NCI-H1417 treated with DMSO at 0.1 percent for 48 hours (cell line): ENCODE measurements at places on chromosomes 1 and 21.

DNA sequence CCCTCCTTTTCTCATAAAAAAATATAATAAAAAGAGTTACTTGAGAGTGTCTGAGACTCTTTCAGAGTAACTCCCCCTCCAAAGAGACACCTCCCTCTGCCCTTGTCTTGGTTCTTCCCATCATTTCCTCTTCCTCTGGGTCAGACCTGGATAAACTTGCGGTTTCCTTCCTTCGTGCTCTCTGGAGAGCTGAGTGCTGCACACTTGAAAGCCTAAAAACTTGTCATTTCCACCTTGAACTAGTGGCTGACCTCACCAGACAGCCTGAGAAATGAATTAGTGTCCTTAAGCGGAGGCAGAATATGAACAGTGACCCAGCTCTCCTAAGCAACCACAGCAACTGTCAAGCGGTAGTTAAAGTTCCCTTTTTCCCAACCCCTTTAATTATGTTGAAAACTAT, 88.4 kb upstream of the PROX1 start:
- no peak for DNase-seq

- DNase-seq = no peak
These were observed 1.2 kb downstream of the LBR start for GRCh38 chr1:225426395-225427234.

GRCh38 chr1:44089371-44090048, 29.1 kb upstream of the KLF17 start:
- no peak for DNase-seq

DNA sequence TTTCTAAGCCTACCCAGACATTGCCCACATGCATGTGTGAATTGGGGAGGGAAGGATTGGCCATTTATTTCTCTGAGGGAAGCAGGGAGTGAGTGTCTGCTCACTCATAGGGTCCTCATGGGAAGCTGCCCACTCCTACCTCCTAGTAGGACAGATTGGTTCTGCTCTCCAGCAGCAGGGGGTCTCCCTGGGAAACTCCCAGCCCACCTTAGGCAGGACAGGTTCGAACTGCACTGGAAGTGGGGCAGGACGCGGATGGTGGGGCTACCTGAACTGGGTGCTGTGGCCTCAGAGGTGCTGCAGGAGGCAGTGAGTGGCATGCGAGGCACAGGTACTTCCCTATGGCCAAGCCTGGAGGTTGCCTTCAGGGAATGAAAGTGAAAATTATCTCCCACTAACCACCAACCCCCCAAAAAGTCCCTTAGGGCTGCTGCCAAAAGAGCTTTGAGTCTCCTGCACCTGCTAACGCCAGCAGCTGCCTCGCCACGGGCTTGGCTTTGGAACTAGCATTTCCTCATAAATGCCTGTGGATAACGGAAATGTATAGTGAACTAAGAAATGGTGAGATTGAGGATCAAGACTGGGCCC, 157.0 kb upstream of the COA6 start:
- no peak for DNase-seq

GRCh38 chr1:32303997-32304622, 12.2 kb downstream of the HDAC1 start:
- no peak for DNase-seq

- DNase-seq = no peak
These were observed 47.0 kb upstream of the RAP1GAP start for GRCh38 chr1:21716169-21716568.

GRCh38 chr21:32096411-32096810, 182.4 kb downstream of the MIS18A start:
- DNase-seq = no peak

GRCh38 chr1:39623053-39623452, 16.4 kb downstream of the HEYL start:
- DNase-seq = no peak

GRCh38 chr1:68725001-68725752, 228.3 kb upstream of the DEPDC1 start:
- no peak for DNase-seq

DNA sequence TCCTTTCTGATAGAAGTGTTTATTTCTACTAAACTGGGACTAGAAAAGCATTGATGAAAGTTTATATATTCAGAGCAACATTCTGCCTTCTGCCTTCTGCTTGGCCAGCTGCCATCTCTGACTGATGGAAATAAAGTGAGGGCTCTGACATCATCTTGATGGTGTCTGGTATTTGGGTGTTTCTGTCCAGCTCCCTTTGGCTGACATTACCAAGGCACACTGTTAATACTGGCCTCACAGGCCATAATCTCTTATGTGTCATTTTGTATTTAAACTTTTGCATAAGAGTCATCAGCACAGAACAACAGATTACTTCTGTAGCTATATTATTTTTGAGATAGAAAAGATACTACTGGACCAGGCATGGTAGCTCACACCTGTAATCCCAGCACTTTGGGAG, 216.9 kb downstream of the RYR2 start:
- no peak for DNase-seq

- no peak for DNase-seq
These were observed 24.9 kb upstream of the ETS2 start for GRCh38 chr21:38780879-38781278.

- no peak for DNase-seq
These were observed 43.2 kb downstream of the PHACTR4 start for GRCh38 chr1:28412731-28413130.

DNA sequence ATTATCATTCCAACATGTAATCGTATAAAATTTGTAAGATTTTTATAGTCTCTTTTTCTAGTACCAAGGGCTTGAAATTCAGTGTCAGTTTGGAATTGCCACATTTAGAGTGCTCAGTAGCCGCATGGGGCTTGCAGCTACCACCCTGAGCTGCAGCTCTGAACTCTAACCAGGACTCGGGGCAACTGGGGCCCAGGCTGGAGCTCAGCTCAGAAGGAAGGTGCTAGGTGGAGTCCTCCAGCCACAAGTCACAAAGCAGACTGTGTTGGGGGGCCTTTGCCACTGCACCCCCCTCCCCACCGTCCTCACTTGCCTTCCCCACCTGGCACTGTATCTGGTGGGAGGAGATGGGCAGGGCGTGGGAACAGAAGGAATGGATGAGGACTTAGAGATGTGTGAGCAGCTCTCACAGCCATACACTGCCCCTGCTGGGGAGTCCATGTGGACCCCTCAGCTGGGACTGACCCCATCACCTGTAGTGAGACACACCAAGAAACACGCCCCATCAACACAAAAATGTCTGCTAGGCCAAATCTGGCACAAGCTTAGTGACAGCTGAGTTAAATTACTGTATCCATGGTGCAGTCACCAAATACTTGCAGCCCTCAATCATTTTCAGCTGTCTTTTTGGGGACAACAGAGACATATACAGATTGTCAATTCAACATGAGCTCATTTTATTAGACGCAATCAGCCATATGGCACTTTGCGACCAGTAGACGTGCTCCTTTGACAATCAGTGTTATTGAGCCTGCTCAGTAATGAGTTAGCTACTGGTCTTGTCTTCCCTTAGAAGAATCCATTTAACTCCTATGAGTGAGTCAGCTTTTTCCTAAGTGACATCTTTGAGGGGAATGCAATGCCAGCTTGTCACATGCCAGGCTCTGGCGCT, 241.7 kb upstream of the RAB4A start:
- DNase-seq = no peak

DNA sequence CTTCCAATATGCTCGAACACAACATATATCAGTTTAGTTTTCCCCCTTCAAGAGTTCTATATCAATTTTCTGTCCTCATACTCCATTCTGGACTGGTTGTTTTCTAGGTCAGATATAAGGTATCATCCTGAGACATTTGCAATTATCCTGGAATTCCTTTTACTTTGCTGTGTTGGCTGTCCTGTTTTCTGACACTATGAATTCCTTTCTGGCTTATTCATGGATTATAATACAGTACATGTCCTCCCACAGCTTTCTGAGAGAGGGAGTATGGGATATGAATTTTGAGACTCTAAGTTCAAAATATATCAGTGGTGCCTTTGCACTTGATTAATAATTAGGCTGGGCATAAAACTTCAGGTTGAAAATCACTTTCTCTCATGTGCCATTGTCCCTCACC, 11.9 kb downstream of the PHTF1 start:
- no peak for DNase-seq

GRCh38 chr1:39960431-39960958, 5.5 kb downstream of the MFSD2A start:
- DNase-seq = peak; percentile 72

- DNase-seq = no peak
These were observed 6.0 kb downstream of the CADM3 start for GRCh38 chr1:159177272-159177907.

DNA sequence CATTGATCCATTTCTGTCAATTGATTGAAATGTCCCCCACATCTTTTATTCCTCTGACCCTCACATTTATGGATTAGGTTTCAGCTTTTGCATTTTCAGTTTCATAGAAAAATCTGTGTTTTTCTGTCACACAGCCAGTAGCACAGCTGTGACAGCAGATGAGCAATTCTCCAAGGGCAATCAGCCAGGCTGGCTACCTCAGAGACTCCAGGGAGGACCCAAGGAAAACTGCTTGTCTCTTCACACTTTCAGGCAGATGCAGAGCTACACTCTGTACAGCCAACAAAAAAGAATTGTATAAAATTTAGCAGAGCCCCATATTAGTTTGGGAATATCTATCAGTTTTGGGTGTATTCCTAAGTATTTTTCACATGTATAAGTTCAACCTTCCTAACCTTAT, 257.2 kb downstream of the LRRC7 start:
- no peak for DNase-seq

- DNase-seq = no peak
These were observed 249.5 kb upstream of the DEPDC1 start for GRCh38 chr1:68746378-68746777.

GRCh38 chr1:85297855-85298629, 21.6 kb upstream of the BCL10 start:
- no peak for DNase-seq

DNA sequence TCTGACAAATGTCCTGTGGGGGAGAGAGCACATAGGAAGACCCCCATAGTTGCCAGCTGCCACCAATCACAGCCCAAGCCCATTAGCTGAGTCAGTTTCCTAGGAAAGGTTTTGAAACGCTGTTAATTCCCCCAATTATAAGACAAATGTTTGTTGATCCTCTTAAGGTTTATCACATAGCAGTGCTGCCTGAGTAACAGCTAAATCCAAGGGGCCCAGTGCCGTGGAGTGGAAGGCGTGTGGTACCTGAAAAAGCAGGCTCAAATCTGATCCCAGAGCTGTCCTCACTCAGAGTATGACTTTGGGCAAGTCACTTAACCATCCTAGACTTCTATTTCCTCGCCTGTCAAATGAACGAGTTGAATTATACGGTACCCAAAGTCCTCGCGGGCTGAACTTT, 69.5 kb downstream of the GRIK3 start:
- DNase-seq = no peak

DNA sequence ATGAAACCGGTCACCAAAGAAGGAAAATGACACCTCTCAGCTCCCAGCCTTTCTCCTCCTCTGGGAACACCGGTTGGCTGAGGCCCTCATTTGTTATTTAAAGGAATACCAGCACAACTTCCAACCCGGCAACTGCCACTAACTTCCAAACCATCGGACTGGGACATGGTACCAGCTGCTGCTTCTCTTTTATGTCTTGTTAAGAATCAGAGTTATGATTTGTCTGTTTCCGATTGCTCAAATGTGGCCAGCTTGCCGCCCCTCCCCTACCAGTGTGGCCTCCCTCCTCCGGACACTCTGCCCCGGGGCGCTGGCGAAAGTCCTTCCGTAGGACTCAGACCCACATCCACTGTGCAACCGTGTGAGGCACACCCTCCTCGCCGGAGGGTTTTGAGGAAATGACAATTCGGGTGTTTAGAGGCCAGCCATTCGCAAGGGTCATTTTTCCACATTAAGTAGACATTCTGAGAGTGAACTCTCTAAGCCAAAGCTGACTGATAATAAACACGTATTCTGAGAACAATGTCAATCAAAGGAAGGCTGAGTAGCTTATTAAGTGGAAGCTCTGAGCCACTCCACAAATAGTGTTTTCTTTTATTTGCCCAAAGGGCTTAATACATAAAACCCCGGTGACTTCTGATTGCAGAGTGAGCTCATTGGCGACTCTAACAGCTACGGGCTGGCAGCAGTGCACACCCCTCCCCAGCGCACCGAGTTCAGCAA, 5.5 kb downstream of the RIPK4 start:
- DNase-seq = peak; percentile 37

DNA sequence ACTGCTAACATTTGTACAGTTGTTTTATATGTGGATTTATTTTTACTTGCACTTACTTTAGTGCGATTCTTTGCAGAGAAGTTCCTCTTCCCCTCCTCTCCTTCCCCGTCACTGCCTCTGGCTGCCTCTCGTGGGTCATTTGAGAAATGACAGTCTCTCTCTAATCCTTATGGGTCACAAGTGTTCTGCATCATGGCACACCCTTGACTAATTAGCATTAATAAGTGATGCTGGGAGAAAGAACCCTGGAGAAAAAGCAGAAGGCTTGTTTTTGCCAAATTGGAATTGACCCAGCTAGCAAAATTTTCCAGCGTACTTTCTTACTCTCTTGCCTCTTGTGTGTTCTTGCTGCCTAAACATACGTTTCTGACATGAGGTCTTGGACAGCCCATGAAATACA, 301.2 kb downstream of the DUSP10 start:
- DNase-seq = no peak

- no peak for DNase-seq
These were observed 137.8 kb downstream of the GREM2 start for GRCh38 chr1:240474133-240474614.

DNA sequence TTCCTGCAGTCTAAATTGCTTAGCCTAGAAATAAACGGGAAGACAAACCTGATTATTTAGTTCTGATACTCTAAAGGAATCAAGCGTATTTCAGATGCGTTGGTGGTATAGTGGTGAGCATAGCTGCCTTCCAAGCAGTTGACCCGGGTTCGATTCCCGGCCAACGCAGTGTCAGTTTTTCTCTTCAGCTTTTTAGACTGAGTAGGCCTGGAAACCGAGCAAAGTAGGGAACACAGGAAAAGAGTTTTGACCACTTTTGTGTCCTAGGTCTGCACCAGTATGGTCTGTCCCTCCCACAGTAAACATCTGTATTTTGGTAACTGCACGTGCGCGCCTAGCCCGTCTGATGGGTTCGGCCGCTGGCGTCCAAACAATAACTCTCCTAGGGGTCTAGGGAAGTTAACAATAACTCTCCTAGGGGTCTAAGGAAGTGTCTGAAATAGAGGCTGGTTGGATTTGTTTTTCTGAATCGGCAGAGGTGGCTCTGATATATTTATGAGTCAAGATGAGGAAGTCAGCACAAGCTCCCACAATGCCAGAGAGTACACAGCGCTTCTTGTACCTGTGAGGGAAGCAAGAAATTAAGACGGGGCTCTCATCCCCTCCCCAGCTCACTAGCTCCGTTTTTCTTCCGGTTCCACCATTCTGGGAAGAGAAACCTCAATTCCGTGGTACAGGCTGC, 15.6 kb upstream of the HJV start:
- DNase-seq = peak; percentile 87
